ENCODE measurements at places on chromosomes 6 and 20.

DNA sequence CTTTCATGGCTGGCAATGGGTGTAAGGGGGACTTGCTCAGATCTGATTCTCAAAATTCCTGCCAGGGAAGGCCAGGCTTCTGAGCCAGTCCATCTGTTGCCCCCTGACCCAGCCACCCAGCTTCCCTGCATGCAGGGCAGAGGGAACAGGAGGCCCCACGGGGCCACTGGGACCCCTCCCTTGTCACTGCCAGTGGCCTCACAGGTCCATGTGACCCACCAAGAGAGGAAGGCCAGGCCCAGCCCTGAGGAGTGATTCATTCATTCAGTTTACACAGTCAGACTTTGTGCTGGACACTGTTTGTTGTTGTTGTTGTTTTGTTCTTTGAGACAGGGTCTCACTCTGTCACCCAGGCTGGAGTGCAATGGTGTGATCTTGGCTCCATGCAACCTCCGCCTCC lies 39.5 kb downstream of the UBE2V1 start:
- no peak for DNase-seq

- peak; percentile 32 for DNase-seq
Observed at GRCh38 chr6:110475066-110475653, 1.3 kb downstream of the SLC22A16 start.

DNA sequence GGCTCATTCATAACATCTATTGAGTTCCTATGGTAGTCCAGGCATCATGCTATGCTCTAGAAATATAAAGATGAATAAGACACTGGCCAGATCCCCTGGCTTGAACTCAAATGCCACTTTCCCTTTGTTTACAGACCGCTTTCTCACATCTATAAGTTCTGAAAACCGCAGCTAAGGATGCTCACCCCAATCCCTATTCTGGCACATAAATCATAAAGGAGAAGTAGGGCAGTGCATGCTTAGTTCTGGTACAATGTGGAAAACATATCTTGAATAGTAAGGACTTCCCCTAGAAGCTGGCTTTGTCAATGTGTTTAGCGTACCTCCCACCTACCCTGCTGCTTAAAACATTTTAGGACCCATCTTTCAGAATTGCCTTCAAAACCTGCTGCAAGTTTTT lies 26.4 kb downstream of the MRS2 start:
- no peak for DNase-seq

- DNase-seq, result no peak
Observed at GRCh38 chr6:7267466-7268091, 45.4 kb downstream of the SSR1 start.

DNA sequence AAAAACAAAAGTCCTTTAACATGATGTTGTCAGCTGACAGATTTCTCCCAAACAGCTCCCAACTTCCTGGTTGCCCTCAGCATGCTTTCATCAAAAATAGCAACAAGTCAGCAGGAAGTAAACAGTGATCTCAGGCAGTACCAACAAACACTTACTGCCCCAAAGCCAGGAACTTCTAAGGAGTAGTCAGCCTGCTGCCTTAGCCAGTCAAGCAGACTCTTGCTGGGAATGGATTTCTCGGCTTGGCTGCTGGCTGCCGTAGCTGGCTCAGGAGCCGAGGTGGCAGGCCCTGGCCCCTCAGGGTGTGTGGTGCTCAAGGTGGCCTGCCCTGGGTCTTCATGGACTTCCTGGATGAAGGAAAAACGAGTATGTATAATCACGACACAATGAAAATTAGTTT lies 46.6 kb upstream of the EMILIN3 start:
- DNase-seq, result no peak

GRCh38 chr6:110646419-110646698 lies 168.9 kb downstream of the CDK19 start:
- DNase-seq, result no peak

DNA sequence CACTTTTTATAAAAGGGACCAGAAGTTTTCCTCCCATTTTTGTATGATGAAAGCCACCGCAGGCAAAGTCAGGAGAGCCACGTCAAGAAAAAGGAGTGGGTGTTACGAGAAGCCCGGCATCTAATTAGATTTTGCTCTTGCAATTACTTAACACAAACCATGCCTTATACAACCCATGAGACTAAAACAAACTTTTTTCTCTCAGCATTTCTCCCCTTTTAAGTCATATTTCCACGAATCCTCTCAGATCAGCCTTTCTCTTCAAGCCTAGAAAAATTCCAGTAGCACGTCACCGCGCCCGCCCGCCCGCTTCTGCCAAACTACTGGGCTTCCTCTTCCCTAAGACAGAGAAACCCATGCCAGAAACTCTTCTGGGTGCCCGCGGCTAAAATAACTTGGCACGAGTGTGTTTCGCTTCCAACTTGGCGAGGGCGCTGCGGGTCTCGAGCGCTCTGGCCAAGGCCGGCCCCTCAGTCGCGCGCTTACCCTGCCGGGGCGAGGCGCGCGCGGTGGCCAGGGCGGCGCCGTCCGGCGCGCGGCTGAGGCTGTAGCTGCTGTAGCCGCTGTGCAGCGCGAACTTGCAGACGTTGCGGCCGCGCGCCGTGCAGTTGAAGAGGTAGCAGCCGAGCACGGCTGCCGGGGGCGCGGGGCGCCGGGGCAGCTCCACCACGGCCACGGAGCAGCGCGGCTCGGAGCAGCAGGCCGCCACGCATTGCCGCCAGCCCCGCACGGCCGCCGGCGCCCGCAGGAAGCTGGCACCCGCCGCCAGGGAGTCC lies 1.0 kb downstream of the LRP11 start:
- DNase-seq, result peak; percentile 34

- no peak for DNase-seq
Observed at GRCh38 chr6:45353654-45354053, 24.1 kb downstream of the SUPT3H start.

- no peak for DNase-seq
Observed at GRCh38 chr6:6600875-6601274, 12.4 kb downstream of the LY86 start.

GRCh38 chr6:33456156-33456555 lies 1.8 kb downstream of the ZBTB9 start:
- no peak for DNase-seq

GRCh38 chr6:158816803-158817727 lies 2.1 kb downstream of the EZR start:
- no peak for DNase-seq

DNA sequence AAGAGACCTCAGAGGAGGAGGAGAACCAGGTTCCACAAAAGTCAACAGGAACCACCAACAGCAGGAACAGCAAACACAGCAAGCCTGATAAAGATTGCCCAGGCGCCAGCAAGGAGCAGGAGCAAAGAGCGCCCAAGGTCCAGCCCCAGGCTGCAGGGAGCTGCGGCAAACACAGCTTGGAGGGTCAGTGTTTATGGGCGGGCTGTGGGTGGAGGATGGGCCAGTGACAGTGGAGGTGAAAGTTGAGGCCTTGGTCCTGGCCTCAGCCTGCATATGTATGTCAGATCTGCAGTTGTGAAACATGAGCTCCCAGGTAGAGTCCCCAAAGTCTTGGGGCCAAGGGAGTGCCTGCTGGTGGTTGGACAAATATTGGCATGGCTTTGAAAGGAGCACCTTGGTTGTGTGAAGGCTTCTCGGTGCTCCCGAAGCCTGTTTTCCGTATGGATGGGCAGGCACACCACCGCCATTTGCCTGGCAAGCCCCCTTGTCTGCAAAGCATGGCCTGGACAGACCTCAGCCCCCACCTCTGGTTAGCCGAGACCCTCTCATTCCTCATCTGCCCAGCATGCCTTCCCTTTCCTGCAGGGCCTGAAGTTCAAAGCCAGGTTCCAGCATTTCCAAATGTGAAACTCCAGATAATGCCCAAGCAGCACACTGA lies 2.0 kb upstream of the CAPN11 start:
- no peak for DNase-seq

- DNase-seq, result no peak
Observed at GRCh38 chr20:40770564-40771307, 81.7 kb upstream of the MAFB start.

GRCh38 chr6:161418463-161418945 lies 144.6 kb upstream of the AGPAT4 start:
- DNase-seq, result peak; percentile 19

GRCh38 chr20:58760856-58761255 lies 68.3 kb downstream of the NPEPL1 start:
- DNase-seq, result no peak

GRCh38 chr6:54053881-54054391 lies 57.3 kb upstream of the MLIP start:
- no peak for DNase-seq

- no peak for DNase-seq
Observed at GRCh38 chr20:48826883-48827771, 672 bp downstream of the PREX1 start.

DNA sequence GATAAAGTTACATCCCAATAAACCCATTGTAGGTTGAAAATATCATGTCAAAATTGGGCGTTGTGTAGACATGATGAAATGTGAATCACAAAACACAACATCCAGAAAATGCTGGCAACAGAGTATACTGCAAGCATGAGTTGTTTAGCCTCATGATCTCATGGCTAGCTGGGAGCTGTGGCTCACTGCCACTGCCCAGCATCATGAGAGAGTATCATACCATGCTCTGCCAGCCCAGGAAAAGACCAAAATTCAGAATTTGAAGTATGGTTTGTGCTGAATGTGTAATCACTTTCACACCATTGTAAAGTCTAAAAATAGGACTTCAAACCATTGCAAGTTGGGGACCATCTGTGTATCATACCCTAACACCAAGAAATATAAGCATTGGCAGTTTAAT lies 45.2 kb upstream of the SMAP1 start:
- no peak for DNase-seq

DNA sequence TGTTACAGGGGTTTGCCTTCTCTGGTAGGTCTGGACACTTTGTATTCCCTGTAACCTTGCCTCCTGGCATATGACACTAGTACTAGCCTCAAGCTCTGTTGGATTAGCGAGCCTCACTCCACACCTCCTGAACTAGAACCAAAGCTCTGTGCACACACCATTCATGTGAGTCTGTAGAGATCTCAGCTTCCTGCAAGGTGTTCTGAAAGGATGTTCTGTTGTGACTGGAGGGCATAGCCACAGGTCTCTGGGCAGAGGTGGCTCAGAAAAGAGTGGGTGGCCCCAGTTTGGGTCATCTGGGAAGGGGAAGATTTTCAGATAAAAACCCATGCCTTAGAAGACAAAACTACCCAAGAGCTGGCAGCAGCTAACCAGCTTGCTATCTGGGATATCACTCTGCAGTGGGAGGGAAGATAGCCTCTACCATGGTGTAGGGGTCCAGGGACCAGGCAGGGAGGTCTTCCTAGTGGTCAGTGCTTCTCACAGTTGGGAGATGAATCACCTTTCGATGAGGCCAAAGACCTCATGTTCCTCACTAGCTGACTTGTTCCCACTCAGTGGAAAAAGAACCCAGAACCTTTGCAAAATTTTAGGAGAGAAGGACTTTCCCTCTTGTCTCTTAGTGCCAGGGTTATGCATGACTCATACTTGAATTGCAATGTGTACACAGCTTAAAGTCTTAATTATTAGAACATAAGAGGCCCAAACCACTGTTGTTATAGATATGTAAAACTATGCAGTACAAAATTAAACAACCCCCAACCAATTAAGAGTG lies 41.4 kb downstream of the HLA-F start:
- DNase-seq, result no peak

GRCh38 chr6:53922539-53922981 lies 127.8 kb downstream of the LRRC1 start:
- DNase-seq, result no peak

DNA sequence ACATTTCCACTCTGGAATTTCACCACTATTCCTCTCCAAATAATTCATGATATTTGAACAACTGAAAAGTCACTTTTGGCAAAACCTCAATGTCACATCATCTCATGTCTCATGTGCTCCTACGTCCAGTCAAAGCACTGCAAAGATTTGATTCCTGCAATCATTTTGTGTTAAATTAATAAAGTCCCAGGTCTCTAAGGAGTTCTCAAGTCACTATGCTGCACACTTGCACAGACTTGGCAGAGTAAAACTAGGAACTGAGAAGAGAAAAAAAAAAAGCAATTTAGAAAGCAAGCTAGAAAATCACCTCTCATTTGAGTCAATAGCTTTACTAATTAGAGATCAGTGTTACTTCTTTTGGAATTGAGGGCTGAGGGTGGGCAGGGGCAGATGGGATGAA lies 11.2 kb downstream of the TBX18 start:
- no peak for DNase-seq

DNA sequence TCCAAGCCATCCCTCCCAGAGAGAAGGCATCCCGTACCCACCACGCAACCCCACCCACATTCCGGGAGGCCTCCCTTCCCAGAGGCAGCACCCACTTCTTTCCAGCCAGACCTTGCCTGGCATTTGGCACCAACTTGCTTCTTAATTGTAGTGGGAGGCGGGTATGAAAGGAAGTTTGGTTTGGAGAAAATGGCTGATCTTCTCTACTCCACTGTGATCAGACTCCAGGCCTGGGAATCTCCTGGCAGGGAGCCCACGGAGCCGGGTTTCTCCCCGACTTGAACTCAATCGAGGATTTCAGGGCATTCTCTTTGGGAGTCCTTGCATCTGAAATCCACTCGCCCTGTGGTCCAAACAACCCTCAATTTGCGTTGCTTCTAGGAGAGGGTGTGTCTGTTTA lies 107.1 kb downstream of the ZDHHC14 start:
- no peak for DNase-seq

- DNase-seq, result no peak
Observed at GRCh38 chr6:14921878-14922671, 323.8 kb upstream of the JARID2 start.

GRCh38 chr6:54043360-54043759 lies 67.9 kb upstream of the MLIP start:
- DNase-seq, result no peak

DNA sequence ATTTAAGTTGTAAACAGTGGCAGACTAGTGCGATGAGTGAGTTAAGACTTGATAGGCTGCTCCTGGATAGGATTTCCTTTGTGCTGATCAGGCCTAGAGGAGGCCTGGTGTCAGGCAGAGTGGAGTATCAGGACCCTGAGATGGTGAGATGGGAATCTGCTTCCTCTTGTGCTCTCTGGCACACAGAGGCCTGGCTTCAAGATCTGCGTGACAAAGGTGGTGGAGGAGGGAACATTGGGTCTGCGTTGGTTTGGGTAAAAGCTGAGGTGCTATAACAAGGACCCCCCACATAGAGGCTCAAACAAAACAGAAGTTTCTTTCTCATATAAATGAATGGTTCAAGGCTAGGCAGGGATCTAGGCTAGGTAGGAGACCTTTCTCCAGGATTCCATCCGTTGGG lies 20.3 kb downstream of the SCAND1 start:
- no peak for DNase-seq

DNA sequence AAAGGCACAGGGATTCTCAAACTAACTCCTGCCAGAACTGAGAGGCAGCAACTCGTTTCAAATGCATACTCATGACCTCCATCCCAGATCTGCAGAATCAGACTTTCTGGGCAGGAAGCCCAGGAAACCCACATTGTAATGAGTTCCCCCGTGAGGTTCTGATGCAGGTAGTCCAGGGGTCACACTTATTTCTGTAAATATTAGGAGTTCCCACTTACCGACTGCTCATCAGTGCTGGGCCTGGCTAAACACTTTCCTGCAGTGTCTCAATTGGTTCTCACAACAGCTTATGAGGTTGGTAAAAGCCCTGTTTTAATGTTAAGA lies 11.6 kb downstream of the DUSP15 start:
- no peak for DNase-seq

GRCh38 chr6:125439512-125439911 lies 137.7 kb upstream of the HDDC2 start:
- no peak for DNase-seq

- DNase-seq, result no peak
Observed at GRCh38 chr6:39091220-39091619, 23.8 kb downstream of the SAYSD1 start.
